ENCODE measurements at places on chromosomes 3 and 15.

DNA sequence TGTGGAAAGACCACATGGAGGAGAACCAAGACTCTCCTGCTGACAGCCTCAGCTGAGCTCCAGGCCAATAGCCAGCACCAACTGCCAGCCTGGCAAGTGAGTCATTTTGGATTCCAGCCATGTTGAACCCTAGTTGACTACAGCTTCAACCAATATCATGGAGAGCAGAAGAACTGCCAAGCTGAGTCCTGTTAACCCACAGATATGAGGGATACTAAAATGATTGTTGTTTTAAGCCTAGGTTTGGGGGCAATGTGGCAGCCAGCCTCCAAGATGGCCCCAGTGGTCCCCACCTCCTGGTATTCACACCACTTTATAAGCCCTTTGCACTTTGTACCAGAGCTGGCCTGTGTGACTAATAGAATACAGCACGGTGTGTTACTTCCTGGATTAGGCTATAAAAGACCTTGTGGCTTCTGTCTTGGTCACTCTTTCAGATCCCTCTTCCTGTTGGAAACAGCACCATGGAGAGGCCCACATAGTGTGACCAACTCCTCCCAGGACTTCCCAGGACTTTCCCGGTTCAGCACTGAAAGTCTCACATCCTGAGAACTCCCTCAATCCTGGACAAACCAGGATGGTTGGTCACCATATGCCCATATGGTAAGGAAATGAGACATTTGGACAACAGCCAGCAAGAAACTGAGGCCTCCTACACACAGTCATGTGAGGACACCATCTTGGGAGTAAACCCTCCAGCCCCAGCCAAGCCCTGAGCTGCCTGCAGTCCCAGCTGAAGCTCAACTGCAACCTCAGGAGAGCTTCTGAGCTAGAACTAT is 32.4 kb upstream of the CDV3 start:
- DNase-seq, result peak; percentile 56

- DNase-seq, result peak; percentile 58
Measured at GRCh38 chr3:176430244-176431037, 766.8 kb downstream of the TBL1XR1 start.

GRCh38 chr3:156132313-156132712 is 11.9 kb downstream of the KCNAB1 start:
- no peak for DNase-seq

DNA sequence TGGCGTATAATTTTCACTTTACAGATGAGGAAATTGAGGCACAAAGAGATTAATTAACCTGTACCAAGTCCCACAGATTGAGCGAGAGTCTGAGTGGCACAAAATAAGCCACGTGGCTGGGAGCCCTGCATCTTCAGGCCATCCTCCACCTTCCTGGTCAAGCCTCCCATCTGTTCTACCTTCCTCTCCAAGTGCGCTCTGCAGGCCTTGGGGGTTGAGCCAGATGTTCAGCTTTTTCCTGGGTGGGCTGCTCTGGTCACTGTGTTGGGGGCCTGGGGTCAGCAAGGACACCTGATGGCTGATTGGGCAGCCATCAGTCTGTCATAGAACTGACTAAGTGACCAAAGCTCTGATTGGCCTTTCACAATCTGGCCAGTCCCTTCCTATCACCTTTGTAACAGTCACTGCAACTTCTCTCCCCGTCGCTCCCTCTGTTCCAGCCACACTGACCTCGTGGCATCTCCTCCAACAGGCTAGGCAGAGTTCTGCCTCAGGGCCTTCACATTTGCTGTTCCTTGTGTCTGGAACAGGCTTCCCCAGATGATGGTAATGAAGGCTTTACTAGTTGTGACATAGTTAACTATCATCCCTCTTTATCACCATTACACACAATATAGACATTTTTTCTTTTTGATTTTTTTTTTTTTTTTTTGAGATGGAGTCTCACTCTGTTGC is 46.8 kb downstream of the SCN5A start:
- no peak for DNase-seq

- no peak for DNase-seq
Measured at GRCh38 chr3:147649475-147649874, 240.3 kb downstream of the ZIC1 start.

- peak; percentile 20 for DNase-seq
Measured at GRCh38 chr3:16595778-16596177, 9.4 kb downstream of the DAZL start.

- peak; percentile 68 for DNase-seq
Measured at GRCh38 chr3:64223791-64224745, 1.2 kb downstream of the PRICKLE2 start.

DNA sequence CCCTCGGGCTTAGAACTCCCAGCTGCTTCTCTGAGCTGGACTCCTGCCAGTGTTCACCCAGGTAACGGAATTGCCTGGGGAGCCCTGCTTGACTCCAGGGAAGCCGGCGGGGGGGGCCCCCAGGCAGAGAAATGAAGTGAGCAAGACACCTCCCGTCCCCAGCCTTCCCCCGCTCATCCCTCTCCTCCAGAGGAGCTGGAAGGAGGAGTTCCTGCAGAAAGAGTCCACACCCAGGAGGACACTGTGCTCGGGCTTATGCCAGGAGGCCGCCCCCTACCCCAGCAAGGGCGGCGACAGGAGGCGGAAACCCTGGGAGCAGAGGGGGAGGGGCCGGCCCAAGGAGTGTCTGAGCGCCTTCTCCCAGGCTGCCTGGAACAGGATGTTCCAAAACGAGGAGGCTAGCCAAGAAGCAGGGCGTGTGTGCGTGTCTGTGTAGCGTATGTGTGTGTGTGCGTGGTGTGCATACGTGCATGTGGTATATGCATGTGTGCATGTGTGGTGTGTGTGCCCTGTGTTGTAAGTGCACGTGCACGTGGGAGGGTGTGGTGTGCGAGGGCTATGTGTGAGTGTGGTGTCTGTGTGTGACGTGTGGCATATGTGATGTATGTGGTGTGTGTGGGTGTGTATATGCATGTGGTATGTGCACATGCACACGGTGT is 511.3 kb downstream of the SHQ1 start:
- DNase-seq, result peak; percentile 83
